T-helper 2 cell treated with Interferon-gamma antibody and Interleukin-4, amounts not matched to agents 5 μg/mL and 100 μg/mL, for 36 hours (primary cell): ENCODE measurements at places on chromosomes 2 and 18.

DNA sequence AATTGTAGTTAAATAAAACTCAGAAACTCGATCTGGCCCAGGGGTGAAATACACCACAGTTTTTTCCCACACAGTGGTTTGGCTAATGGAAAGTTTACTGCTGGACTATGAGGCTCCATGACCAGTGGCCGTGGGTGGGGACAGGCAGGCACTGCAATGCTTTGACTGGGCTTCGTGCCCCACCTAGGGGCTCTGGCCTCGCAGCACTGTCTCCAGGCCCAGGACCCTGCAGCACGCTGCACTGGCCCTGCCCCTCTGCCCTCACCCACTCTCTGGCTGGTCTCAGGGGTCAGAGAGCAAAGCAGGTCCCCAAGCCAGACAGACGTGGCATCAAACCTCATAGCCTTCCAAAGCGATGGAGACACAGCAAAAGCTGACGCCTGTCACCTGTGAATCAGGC lies 13.4 kb upstream of the B3GNT7 start:
- no peak for DNase-seq
- H3K36me3 ChIP-seq: no peaks in the 10 kb centered on the region
- H3K27me3 ChIP-seq: peaks cover 4% of the 10 kb centered on the region
- no peak overlapping the region for H3K4me3 ChIP-seq
- no peaks in the 10 kb centered on the region for H3K4me1 ChIP-seq

DNA sequence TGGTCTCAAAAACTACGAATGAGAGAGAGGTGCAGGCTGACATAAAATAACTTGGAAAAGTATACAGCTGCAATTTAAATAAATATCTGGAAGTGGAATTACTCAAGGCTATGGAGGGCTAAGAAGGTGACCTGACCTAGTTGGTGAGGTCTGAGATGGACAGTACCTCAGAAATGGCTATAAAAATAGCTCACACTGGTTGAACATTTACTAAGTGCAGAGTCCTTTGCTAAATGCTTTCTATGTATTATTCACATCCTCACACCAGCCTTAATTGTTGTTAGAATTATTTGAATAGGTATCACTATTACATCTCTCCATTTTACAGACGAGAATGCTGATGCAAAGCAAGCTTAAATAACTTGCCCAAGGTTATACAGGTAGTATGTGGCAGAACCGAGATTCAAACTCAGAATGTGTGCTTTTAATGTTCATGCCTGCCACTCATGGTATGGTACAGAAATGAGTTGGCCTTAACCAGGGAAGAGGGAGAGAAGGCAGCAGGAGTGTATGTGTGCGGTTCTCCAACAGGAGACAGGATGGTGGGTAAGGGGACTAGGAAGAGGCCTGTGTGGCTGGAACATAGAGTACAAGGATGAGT lies 37.4 kb downstream of the MRPL44 start:
- no peaks in the 10 kb centered on the region for H3K27me3 ChIP-seq
- H3K4me3 ChIP-seq: no peak overlapping the region
- DNase-seq: no peak

- peaks cover 4% of the 10 kb centered on the region for H3K4me1 ChIP-seq
- no peak overlapping the region for H3K27ac ChIP-seq
- peaks cover 35% of the 10 kb centered on the region for H3K36me3 ChIP-seq
- DNase-seq: no peak
- H3K27me3 ChIP-seq: no peaks in the 10 kb centered on the region
Observed at GRCh38 chr18:23210526-23210925, 75.2 kb downstream of the CABLES1 start.

DNA sequence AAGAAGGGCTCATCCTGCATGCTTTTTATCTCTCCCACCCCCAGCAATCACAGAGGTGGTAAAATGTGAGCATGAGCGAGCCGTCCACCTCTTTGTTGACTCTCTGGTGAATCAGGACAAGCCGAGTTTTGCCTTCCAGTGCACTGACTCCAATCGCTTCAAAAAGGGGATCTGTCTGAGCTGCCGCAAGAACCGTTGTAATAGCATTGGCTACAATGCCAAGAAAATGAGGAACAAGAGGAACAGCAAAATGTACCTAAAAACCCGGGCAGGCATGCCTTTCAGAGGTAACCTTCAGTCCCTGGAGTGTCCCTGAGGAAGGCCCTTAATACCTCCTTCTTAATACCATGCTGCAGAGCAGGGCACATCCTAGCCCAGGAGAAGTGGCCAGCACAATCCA lies 19.5 kb downstream of the LIPG start:
- H3K27ac ChIP-seq: no peak overlapping the region
- DNase-seq: no peak
- no peaks in the 10 kb centered on the region for H3K4me1 ChIP-seq
- no peaks in the 10 kb centered on the region for H3K36me3 ChIP-seq

GRCh38 chr2:37552339-37552738 lies 119.1 kb downstream of the CDC42EP3 start:
- H3K36me3 ChIP-seq: no peaks in the 10 kb centered on the region
- no peaks in the 10 kb centered on the region for H3K27me3 ChIP-seq
- peaks cover 7% of the 10 kb centered on the region for H3K4me1 ChIP-seq
- H3K4me3 ChIP-seq: no peak overlapping the region
- H3K27ac ChIP-seq: no peak overlapping the region
- DNase-seq: no peak

- H3K36me3 ChIP-seq: no peaks in the 10 kb centered on the region
- no peak overlapping the region for H3K27ac ChIP-seq
- H3K27me3 ChIP-seq: no peaks in the 10 kb centered on the region
- H3K4me1 ChIP-seq: no peaks in the 10 kb centered on the region
- no peak for DNase-seq
Observed at GRCh38 chr2:141611981-141612380, 518.8 kb downstream of the LRP1B start.

GRCh38 chr18:37624318-37624717 lies 58.7 kb upstream of the CELF4 start:
- H3K27me3 ChIP-seq: no peaks in the 10 kb centered on the region
- H3K4me3 ChIP-seq: no peak overlapping the region
- H3K4me1 ChIP-seq: no peaks in the 10 kb centered on the region
- H3K27ac ChIP-seq: no peak overlapping the region
- H3K36me3 ChIP-seq: no peaks in the 10 kb centered on the region

- H3K27ac ChIP-seq: no peak overlapping the region
- H3K4me3 ChIP-seq: no peak overlapping the region
- no peaks in the 10 kb centered on the region for H3K27me3 ChIP-seq
- no peaks in the 10 kb centered on the region for H3K4me1 ChIP-seq
- no peak for DNase-seq
Observed at GRCh38 chr2:118525346-118525745, 322.1 kb downstream of the EN1 start.

GRCh38 chr2:238255151-238255551 lies 15.3 kb upstream of the HES6 start:
- no peak for DNase-seq
- H3K27me3 ChIP-seq: no peaks in the 10 kb centered on the region
- no peak overlapping the region for H3K27ac ChIP-seq
- peaks cover 18% of the 10 kb centered on the region for H3K36me3 ChIP-seq
- no peak overlapping the region for H3K4me3 ChIP-seq
- no peaks in the 10 kb centered on the region for H3K4me1 ChIP-seq
